Kidney epithelial cell (primary cell): ENCODE measurements at places on chromosomes 16 and 17.

- DNase-seq = no peak
These were observed 5.5 kb upstream of the ZNF750 start for GRCh38 chr17:82845163-82845807.

- no peak for DNase-seq
These were observed 46.7 kb downstream of the MGAT5B start for GRCh38 chr17:76914937-76915336.

DNA sequence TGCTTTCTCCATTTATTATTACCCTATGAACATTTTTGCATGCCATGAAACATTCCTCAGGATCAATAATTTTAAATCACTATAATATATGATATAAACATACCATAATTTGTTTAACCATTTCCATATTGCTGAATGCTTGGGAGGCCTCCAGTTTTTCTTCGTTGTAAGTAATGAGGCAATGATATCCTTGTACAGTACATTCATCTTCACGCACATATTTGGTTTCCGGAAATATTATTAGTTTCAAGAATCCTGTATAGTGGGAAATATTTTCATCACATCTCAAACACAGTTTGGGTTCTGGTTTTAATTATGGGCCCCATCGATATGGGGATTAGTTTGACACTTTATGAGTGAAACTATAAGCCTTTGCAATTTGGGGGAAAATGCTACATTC is 135.4 kb downstream of the HS3ST3B1 start:
- DNase-seq = no peak

DNA sequence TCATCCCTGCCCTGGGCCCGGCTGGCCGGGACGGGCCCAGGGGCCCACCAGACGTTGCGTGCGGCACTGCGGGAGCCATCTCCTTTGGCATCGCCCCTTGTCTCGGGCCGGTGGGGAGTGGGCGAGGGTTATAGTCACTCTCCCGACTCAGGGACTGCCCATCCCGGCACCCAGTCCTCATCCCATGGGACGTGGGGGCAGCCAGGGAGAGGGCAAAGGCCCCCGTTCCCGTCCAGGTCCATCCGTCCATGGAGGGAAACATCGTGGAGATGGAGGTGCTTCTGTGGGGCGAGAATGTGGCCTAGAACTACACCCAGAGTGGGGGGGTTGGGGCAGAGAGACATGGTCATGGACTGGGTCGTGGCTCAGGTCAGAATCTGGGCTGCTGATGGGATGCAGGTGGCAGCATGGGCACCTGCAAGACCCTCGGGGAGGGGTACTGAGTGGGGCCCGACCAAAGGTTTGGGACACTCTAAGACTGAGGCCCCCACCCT is 2.4 kb upstream of the WDR90 start:
- no peak for DNase-seq

GRCh38 chr17:59611503-59611902 is 8.2 kb upstream of the CLTC start:
- DNase-seq = no peak

GRCh38 chr17:69043098-69043734 is 17.5 kb downstream of the ABCA9 start:
- DNase-seq = no peak

GRCh38 chr16:10150906-10151305 is 31.3 kb downstream of the GRIN2A start:
- DNase-seq = no peak

DNA sequence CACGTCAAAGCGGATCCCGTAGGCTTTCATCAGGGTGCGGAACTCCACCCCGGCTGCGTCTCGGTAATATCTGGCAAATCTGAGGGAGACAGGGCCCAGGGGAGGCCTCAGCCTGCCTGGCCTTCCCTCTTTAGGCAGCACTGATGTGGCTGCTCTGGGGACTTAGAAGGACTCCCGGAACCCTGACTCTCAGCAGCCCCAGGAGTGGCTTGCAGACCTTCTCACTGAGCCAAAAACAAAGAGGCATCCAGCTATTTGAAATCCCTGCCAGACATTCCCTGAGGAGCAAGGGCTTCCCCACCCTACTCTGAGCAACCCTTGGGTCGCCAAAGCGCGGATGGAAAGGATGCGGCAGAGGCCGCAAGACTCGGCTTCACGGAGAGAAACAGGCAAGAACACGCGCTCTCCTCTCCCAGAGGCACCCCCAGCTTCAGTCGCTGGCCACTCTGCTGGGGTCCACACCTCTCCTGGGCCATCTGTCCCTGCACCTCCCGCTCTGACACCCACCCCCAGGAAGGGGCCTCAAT is 7.9 kb downstream of the P2RX5 start:
- no peak for DNase-seq

DNA sequence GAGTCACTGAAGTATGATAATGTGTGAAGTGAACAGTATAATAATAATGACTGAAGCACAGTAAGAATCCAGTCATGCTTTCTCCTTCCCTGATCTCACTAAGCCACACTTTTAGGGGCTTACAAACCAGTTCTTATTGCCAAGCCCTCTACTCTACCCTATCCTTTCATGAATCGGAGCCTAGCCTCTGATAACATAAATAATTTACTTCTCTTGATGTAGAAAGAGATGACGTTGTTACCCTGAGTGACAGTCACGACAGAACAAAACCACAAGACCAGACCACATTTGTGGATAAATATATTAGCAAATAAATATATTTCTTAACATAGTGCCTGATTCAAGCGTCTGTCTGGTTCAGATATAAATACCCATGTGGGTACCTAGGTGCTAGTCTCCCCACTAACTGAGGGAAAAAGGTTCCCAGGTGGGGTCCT is 1.4 kb upstream of the SUPT4H1 start:
- DNase-seq = no peak

DNA sequence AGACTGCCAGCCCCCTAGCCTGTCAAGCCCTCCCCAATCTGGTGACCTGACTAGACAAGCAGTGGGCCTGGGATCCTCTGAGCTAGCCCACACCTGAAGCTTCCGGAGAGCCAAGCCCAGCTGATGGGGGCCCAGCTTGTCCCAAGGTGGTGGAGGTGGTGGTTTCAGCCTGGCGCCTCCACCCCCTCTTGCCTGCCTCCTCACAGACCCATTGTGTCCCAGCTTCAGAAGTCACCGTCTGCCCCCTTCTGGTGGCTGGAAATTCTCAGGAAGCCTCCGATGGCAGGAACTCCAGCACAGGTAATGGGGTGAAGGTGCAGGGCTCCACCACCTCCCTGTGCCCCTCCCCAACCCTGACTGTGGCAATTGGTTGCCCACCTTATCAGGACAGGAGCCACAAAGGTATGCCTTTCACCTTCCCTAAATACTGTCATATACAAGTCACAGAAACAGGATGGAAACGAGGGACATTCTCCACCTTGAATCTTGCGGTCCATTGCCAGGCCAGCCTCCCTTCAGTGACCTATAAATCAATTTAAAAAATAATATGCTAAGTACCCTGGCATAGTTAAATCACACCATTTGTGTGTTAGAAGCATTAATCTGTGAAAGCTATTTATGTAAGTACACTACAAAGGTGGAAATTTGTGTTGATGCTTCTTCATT is 66.0 kb upstream of the ZNF423 start:
- DNase-seq = peak; percentile 7

DNA sequence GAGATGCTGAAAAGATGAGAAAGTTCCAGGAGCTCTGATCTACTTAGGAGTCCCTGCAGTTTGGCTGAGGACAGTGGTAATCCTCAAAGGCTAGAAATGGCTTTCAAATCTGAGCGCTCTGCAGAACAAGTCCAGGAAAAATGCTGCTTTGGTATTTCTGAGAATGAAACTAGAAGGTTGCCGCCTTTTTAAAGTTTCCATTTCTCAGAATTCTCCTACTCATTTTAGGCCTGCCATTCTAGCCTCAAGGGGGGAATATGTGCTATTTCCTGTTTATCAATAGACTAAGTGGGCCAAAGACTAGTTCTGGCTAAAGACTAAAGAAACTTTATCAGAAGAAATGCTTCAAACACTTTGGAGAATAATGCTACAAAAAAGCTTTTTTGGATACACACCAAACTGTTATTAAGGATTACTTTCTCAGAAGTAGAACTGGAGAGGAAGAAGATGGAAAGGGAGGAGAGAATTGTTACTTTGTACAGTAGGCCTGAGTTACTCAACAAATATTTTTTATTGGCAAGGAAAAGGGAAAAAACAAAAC is at the start of gene SLFN12L:
Gene SLFN12L, minus strand, starts transcription at position 78 of the 541 bp plus-strand sequence. CDS start 15,314 bp downstream, outside the sequence.
- no peak for DNase-seq

DNA sequence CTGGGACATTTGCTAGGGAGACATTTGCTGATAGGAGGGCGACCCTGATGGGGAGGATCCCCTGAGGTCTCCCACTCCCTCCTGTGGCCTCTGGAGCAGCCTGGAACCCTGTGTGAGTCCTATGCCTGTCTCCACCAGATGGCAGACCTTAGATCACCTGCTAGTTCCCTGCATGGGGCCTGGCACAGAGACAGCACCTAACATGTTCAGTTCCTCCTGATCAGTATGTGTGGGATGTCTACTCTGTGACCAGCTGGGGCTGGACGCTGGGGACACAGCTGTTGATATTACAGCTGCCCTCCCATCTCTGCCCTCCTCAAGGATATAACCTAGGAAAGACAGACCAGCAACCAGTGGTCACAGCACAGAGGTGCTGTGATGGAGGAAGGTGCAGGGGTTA is 1.1 kb upstream of the ADCY7 start:
- DNase-seq = no peak

GRCh38 chr17:83151056-83151441 is 71.6 kb downstream of the METRNL start:
- no peak for DNase-seq

DNA sequence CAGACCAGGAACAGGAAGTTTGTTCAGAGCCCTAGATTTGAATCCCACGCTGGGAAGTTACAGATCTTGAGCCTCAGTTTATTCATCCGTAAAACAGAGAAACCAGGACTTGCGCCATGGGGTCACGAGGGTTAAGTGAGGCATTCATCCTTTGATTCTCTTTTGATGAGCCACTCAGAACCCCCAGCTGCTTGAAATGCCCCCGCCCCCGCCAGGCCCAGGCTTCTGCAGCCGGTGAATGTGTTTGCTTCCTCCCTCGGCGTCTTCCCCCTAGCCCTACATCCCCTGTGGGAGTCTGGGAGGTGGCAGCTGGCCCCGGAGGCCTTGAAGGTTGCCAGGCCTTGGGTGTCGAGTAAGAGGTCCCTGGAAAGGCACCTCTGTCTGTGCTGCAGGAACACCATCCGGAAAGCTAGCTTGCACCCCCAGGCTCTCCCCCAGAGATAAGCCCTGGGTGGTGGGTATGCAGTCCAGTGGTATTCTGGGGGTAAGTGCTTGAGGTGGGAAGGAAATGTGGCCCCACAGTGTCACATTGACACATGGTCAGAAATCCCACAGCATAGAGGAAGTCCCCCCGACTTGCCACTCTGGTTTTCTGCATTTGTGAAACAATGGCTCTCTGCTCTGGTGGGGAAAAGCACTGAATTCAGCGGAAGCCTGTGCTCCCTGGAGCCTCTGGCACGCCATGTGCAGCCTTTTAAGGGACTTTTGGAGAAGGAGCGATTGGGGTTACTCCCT is 14.9 kb downstream of the IRF8 start:
- no peak for DNase-seq

DNA sequence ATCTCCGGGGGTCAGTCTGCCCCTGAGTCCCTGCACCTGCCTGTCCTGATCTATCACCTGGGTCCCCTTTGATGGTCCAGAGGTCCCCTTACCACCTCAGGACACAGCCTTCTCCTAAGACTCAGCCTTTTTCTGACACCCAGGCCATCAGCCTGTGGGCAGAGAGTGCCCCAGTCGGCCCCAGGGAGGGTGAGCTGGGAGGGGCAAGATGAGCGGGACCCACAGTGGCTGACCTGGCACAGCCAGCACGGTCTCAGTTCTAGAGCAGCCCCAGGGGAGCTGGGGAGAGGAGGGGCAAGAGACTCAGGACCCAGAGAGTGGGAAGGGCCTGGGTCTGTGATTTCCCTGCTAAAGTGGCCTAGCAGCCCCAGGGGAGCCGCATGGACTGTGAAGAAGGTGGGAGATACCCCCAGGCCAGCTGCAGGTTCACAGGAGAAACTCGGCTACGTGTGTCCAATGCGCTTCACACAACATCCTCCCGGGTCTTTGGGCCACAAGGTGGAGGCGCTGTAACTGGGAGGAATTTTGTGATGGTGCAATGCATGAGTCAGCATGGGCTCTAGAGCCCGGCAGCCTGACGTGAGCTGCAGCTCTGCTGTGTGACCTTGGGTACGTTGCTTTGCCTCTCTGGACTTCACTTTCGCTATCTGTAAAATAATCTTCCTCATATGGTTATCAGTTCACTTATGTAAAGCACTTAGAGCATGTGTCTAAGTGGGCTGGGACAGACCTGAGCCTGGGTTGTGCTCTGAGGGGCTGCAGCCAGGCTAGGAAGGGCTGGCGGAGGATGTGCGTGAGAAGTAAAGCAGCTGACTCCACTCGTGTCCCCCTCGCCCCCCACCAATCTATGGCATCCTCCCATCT is 67.2 kb upstream of the LHX1 start:
- DNase-seq = no peak

- DNase-seq = no peak
These were observed 12.1 kb upstream of the HP start for GRCh38 chr16:72042157-72042660.
